ENCODE measurements at places on chromosomes 12 and 14. TPM values are rescaled to one million over a fixed set of nuclear protein-coding genes. Genes with fewer than 3 reads are reported as not detected.

DNA sequence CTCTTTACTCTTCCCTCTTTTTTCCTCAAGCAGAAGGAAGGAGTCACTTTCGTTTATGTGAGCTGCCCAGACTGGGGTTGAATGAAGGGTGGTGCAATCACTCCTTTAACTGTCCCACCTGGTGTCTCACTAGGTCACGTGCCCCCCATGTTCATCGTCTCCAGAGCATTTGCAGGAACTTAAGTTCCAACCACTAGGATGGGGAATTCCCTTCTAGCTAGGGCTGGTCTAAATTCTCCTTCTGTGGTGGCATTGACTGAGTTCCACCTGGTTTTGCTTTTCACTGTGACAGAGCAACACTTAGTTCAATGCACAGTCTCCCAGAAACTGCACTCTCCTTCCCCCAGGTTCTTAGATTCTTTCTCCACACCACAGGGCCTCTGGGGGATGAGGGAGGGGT lies 9.5 kb downstream of the FANCM start:
- H3K36me3 ChIP-seq = no peaks in the 10 kb centered on the region
- no peaks in the 10 kb centered on the region for H3K4me1 ChIP-seq
- no peak overlapping the region for H3K27ac ChIP-seq
- H3K27me3 ChIP-seq = no peaks in the 10 kb centered on the region
- no peak for DNase-seq
- H3K4me3 ChIP-seq = no peak overlapping the region

- H3K4me1 ChIP-seq = peaks cover 13% of the 10 kb centered on the region
- H3K27me3 ChIP-seq = no peaks in the 10 kb centered on the region
- no peak for DNase-seq
- H3K27ac ChIP-seq = no peak overlapping the region
- no peaks in the 10 kb centered on the region for H3K36me3 ChIP-seq
- no peak overlapping the region for H3K4me3 ChIP-seq
Measured at GRCh38 chr14:68513838-68514607, 278.8 kb downstream of the ZFP36L1 start.

DNA sequence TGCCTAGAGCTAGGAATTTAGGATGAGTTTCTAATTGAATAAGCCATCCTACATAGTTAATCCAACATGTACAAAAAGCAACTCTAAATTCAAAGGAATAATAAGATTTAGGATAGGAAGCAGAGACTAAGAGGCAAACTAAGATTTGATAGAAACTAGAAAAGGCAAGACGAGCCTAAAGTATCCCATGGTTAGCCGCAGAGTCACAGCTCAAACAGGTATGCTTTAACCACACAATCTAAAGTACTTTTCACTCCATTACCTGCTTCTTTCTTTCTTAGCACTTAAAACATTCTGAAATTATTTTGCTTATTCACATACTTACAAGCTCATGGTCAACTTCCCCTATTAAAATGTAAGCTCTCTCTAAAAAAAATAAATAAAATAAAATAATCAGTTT lies 51.8 kb downstream of the OTOGL start:
- H3K27ac ChIP-seq = no peak overlapping the region
- no peaks in the 10 kb centered on the region for H3K4me1 ChIP-seq
- DNase-seq = no peak
- no peaks in the 10 kb centered on the region for H3K36me3 ChIP-seq

GRCh38 chr14:35807131-35807961 lies 1.7 kb downstream of the RALGAPA1 start:
- H3K4me1 ChIP-seq = peaks cover 18% of the 10 kb centered on the region
- H3K27ac ChIP-seq = no peak overlapping the region
- DNase-seq = no peak
- H3K36me3 ChIP-seq = no peaks in the 10 kb centered on the region
- H3K27me3 ChIP-seq = no peaks in the 10 kb centered on the region
- no peak overlapping the region for H3K4me3 ChIP-seq

DNA sequence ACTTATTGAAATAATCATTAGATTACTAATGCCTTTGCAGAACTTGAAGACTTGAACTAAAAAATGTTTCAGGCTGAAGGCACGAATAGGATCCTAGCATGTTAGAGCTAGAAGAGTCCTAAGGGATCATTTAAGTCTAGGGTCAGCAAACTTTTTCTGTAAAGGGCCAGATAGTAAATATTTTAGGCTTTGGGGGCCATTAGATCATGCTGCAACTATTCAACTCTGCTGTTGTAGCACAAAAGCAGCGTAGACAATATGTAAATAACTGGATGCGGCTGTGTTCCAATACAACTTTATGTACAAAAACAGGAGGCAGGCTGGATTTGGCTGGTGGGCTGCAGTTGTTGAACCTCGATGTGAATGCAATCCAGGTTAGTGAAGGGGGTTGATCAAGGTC lies 221.7 kb downstream of the ATP23 start:
- H3K27me3 ChIP-seq = no peaks in the 10 kb centered on the region
- DNase-seq = no peak
- no peak overlapping the region for H3K27ac ChIP-seq
- H3K36me3 ChIP-seq = no peaks in the 10 kb centered on the region

- H3K27me3 ChIP-seq = no peaks in the 10 kb centered on the region
- H3K36me3 ChIP-seq = no peaks in the 10 kb centered on the region
- no peak for DNase-seq
- H3K4me3 ChIP-seq = no peak overlapping the region
- H3K4me1 ChIP-seq = no peaks in the 10 kb centered on the region
Measured at GRCh38 chr14:23486036-23486435, 16.5 kb downstream of the NGDN start.

GRCh38 chr12:46227616-46228015 lies 41.2 kb downstream of the SLC38A1 start:
- no peak overlapping the region for H3K4me3 ChIP-seq
- no peaks in the 10 kb centered on the region for H3K27me3 ChIP-seq
- no peak for DNase-seq
- peaks cover 51% of the 10 kb centered on the region for H3K4me1 ChIP-seq

DNA sequence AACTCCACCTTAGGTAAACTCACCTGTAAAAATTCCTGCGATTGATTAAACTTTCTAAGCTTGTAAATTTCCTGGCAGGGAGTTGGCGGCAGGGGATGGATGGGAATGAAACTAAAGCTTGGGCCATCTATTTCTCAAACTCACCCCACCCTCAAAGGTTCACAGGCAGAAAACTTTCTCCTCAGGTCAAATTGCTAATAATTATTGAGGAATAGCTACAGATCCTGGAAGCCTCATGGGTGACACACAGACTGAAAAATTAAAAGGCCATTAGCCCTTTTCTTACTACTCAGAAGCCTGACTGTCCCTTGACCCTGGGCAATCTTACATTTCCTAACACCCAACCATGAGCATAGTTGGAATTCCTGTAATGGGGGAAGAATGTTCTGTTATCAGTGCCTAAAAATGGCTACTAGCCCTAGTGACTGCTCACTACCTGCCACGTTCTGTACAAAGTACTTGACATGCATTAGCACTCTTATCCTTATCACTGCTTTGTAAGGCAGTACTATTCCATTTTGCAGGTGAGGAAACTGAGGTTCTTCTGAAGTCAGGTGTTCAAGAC lies 12.4 kb upstream of the SYNDIG1L start:
- no peak overlapping the region for H3K4me3 ChIP-seq
- no peak for DNase-seq
- no peaks in the 10 kb centered on the region for H3K27me3 ChIP-seq
- H3K27ac ChIP-seq = no peak overlapping the region
- H3K4me1 ChIP-seq = no peaks in the 10 kb centered on the region

DNA sequence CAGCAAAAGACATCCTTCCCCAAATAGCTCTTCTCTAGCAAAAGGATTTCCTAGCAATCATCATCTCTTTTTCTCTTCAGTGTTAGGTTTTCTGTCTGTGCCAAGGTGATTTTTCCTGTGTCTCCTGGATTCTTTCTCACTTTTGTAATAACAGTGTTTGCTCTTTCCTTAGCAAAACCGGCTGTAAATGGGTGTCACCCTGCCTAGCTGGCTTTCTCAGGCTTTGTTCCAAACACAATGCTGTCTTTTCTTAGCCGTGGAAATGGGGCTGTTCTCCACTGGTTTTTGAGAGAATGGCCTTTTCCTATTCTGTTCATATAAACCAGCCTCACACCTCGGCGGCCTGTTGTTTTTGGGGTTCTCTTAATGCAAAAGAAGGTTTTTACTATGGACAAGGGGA lies 21.9 kb downstream of the JDP2 start:
- no peak for DNase-seq
- no peak overlapping the region for H3K27ac ChIP-seq
- no peaks in the 10 kb centered on the region for H3K4me1 ChIP-seq
- H3K36me3 ChIP-seq = no peaks in the 10 kb centered on the region
- H3K4me3 ChIP-seq = no peak overlapping the region

- no peak overlapping the region for H3K27ac ChIP-seq
- no peaks in the 10 kb centered on the region for H3K4me1 ChIP-seq
- no peaks in the 10 kb centered on the region for H3K27me3 ChIP-seq
- no peak for DNase-seq
- H3K4me3 ChIP-seq = no peak overlapping the region
- no peaks in the 10 kb centered on the region for H3K36me3 ChIP-seq
Measured at GRCh38 chr14:41873686-41874317, 267.1 kb downstream of the LRFN5 start.

GRCh38 chr12:34393821-34394150 lies 371.5 kb downstream of the ALG10 start:
- no peaks in the 10 kb centered on the region for H3K4me1 ChIP-seq
- no peaks in the 10 kb centered on the region for H3K27me3 ChIP-seq
- no peaks in the 10 kb centered on the region for H3K36me3 ChIP-seq
- H3K27ac ChIP-seq = no peak overlapping the region
- DNase-seq = no peak

DNA sequence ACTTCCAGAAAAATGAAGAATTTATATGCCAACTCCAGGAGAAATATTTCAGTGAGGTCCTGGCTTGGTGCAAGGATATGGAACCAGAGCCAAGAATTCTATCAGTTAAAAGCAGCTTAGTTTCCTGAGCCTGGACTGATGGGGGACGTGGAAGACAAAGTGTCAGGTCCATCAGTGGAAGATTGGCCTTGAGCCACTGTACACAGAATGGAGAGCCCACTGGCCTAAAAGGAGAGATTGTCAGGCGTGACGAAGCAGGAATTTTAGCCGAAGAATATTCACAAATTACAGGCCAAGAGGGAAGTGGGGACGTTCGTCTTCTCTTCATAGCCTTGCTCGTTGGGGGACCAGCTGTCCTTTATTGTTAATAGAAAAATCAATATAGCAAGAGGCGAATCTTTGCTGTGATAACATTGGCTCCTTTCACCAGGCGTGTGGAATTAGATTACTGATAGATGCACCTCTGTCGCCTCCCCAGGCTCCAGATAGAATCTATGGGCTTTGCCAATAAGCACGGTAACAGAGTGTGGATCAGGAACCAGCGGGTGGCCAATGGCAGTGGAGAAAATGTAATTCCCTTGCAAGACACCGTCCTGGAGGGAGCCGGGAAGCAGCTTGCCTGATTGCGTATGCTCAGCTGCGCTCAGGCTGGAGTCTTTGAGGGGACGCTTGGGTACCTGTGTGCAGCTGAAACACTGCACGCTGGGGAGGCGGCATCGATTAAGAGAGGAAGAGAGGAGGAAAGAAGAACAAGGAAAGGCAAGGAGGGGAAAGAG lies 56.4 kb downstream of the TMEM132C start:
- no peaks in the 10 kb centered on the region for H3K36me3 ChIP-seq
- DNase-seq = no peak
- H3K27me3 ChIP-seq = no peaks in the 10 kb centered on the region
- no peak overlapping the region for H3K4me3 ChIP-seq

DNA sequence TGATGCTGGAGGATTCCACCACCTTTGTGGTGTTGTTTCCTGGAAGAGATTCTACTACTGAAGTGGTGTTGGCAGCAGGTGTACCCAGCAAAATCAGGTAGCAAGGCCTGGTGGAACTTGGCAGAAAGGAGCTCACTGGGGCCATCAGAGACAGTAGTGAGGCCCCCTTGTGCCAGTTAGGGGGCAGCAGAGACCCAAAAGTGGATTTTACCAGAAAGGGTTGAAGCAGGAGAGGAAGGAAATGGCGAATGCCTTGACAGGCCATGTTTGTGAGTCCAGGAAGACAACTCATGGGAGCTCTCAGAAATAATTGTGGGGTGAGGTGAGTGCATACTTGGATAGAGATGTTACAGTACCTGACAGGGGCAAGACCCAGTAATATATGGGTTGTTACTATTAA lies 137.7 kb upstream of the FGD4 start:
- H3K4me1 ChIP-seq = no peaks in the 10 kb centered on the region
- no peak overlapping the region for H3K4me3 ChIP-seq
- H3K27me3 ChIP-seq = no peaks in the 10 kb centered on the region
- DNase-seq = no peak
- H3K27ac ChIP-seq = no peak overlapping the region
- no peaks in the 10 kb centered on the region for H3K36me3 ChIP-seq

DNA sequence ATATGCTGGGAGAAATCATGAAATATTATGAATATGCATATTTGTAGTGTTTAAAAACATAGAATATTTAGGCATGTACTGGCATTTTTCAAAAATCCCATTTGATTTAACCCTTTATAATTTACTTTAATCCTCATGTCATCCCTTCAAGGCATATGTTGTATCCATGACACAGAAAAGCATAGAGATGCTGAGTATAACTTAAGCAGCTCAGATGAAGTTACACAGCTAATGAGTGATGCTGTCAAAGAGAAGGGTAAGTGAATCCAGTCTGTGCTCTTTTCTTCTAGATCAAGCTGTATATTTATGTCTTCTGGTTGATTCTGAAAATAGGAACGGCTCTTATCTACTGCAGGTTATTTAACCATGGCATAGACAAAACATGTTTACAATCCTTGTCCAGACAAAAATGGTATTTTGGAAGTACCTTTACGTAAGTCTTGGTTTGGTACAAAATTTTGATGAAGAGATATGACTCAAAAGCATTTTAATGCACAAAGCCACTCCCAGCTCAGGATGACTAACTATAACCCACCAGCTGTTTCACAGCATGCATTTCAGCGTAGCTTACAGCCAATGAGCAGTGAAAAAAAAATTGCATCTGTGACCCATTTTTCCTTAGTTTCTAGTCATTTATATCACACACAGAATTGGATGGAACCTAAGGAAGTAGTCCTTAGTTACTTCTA lies 201.7 kb downstream of the STXBP6 start:
- H3K4me1 ChIP-seq = no peaks in the 10 kb centered on the region
- H3K4me3 ChIP-seq = no peak overlapping the region
- H3K36me3 ChIP-seq = no peaks in the 10 kb centered on the region
- no peak overlapping the region for H3K27ac ChIP-seq
- no peak for DNase-seq

GRCh38 chr12:93315907-93316622 lies 61.7 kb upstream of the NUDT4 start:
- peak overlapping the region; percentile 78 for H3K27ac ChIP-seq
- H3K27me3 ChIP-seq = no peaks in the 10 kb centered on the region
- no peaks in the 10 kb centered on the region for H3K4me1 ChIP-seq
- no peaks in the 10 kb centered on the region for H3K36me3 ChIP-seq
- no peak overlapping the region for H3K4me3 ChIP-seq
- DNase-seq = no peak

- H3K27me3 ChIP-seq = no peaks in the 10 kb centered on the region
- H3K4me1 ChIP-seq = peaks cover 16% of the 10 kb centered on the region
- no peak for DNase-seq
- no peaks in the 10 kb centered on the region for H3K36me3 ChIP-seq
- no peak overlapping the region for H3K27ac ChIP-seq
Measured at GRCh38 chr12:106910202-106910601, 45.5 kb upstream of the TMEM263 start.

LMBR1L gene
- total RNA-seq = 47.2 TPM

TM7SF3 gene
- 42.9 TPM for total RNA-seq

HRK gene
- total RNA-seq = not detected

INHBC gene
- total RNA-seq = 0.11 TPM

ANO2 gene
- total RNA-seq = not detected

PTPRO gene
- total RNA-seq = 0.48 TPM

COCH gene
- total RNA-seq = 1.9 TPM

PGF gene
- 0.29 TPM for total RNA-seq

NPFF gene
- not detected for total RNA-seq

CCDC196 gene
- total RNA-seq = not detected

KRT3 gene
- not detected for total RNA-seq

FLVCR2 gene
- total RNA-seq = 2.6 TPM

GPX2 gene
- total RNA-seq = not detected

SLC6A15 gene
- not detected for total RNA-seq

IAPP gene
- not detected for total RNA-seq

All from CD8-positive, alpha-beta memory T cell (primary cell).